ENCODE measurements at places on chromosomes 16 and 17.

DNA sequence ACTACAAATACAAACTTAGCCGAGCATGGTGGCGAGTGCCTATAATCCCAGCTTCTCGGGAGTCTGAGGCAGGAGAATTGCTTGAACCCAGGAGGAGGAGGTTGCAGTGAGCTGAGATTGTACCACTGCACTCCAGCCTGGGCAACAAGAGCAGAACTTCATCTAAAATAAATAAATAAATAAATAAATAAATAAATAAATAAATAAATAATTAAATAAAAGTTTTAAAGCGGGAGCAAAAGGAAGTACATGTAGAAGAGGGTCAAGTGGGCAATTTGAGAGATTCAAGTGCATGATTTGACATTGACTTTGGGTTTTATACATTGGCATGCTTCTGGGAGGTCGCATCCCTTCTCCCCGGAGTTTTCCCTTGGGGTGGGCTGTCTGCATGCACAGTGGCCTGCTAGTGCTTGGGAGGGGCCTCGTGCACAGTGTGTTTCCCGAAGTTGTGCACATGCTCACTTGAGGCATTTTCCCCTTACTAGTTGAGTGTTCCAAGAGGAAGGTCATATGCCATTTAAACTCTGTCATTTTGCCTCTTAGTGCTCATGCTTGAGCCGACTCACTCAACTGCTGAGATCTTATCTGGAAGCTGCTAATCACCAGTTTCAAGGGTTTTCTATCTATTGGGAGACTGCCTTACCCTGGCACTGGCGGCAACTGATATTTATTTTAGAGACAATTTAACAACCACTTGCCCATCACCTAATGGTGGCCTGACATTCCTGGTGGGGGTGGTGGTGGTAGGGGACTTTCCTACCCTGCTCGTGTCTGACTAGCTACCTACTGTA, 193.2 kb upstream of the MPHOSPH6 start:
- DNase-seq, result no peak

- no peak for DNase-seq
Observed at GRCh38 chr16:57994778-57995177, 5.7 kb downstream of the ZNF319 start.

GRCh38 chr17:60283816-60284215, 108.1 kb downstream of the USP32 start:
- DNase-seq, result no peak

- DNase-seq, result no peak
Observed at GRCh38 chr17:12622726-12623125, 43.0 kb upstream of the MYOCD start.

DNA sequence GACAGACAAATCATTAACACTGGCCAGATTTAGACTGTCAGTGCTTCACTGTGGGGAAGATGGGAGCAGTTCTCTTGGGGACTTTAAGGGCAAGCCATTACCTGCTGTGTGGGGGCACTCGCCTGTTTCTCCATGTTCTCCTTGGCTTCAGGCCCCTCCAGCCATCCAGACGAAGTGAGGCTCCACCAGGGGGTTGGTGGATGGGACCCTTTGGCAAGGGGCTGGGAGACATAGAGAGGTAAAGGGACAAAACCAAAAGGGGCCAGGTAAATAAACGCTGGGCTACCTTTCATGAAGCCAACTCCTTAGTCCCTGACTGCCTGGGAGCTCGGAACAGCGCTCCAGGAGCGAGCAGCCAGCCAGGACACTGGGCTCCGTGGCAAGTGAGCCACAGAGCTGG, 14.0 kb downstream of the TBX4 start:
- DNase-seq, result no peak

- no peak for DNase-seq
Observed at GRCh38 chr17:31499771-31500554, 108.5 kb downstream of the RAB11FIP4 start.
